Daoy (cell line): ENCODE measurements at places on chromosomes 4 and X. TPM values are rescaled to one million over a fixed set of nuclear protein-coding genes. Genes with fewer than 3 reads are reported as not detected.

The EXOC1L gene
- not detected in 2 replicates for total RNA-seq

The OTC gene
- total RNA-seq, result not detected in 2 replicates

The CT45A3 gene
- total RNA-seq, result 27.2 and 28.3 TPM in 2 replicates

The CNKSR2 gene
- 7.5 and 8.2 TPM in 2 replicates for total RNA-seq

The MAGEB10 gene
- 1.5 and 1.8 TPM in 2 replicates for total RNA-seq

The GPC3 gene
- 0.18 and 0.34 TPM in 2 replicates for total RNA-seq
